ENCODE measurements at places on chromosomes 3 and 15.
A peak's percentile ranks its signal among the peaks of the same experiment; 100 is the strongest.

- DNase-seq, result no peak
Observed at GRCh38 chr3:148950806-148951205, 40.5 kb upstream of the GYG1 start.

- peak; percentile 68 for DNase-seq
Observed at GRCh38 chr15:59299929-59300617, 72.6 kb downstream of the MYO1E start.

DNA sequence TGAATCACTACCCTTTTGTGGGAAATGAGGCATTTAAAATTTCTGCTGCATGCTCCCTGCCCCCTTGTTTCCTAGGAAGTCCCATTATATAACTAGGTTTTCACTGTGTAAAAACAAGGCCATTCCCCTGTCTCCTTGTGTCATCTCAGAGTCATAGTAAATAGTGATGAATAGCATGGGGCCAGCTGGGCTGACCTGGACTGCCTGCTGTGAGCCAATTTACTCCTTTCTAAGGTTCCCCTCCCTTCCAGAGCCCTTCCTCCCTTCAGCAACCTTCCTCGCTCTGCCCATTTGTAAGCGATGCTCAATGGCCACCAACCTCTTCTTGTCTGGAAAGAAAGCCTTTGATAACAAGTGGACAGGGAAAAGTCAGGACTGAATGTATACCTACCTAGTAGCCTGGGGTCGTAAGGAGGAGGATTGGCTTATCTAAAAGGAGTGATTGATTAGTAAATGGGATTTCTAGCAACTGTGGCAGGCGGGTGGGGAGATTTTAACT lies 11.7 kb downstream of the ITGA11 start:
- no peak for DNase-seq

- no peak for DNase-seq
Observed at GRCh38 chr3:172562871-172563865, 39.9 kb upstream of the TNFSF10 start.

GRCh38 chr15:29785642-29786041 lies 36.6 kb downstream of the TJP1 start:
- no peak for DNase-seq

GRCh38 chr15:62983956-62984355 lies 58.6 kb upstream of the TPM1 start:
- no peak for DNase-seq

- DNase-seq, result no peak
Observed at GRCh38 chr3:33007776-33008175, 56.3 kb downstream of the CCR4 start.

GRCh38 chr3:52226229-52226817 lies 878 bp upstream of the TLR9 start:
- DNase-seq, result no peak

- DNase-seq, result no peak
Observed at GRCh38 chr3:31945738-31946052, 35.4 kb downstream of the OSBPL10 start.

GRCh38 chr3:178971614-178972013 lies 100.0 kb downstream of the ZMAT3 start:
- DNase-seq, result no peak

DNA sequence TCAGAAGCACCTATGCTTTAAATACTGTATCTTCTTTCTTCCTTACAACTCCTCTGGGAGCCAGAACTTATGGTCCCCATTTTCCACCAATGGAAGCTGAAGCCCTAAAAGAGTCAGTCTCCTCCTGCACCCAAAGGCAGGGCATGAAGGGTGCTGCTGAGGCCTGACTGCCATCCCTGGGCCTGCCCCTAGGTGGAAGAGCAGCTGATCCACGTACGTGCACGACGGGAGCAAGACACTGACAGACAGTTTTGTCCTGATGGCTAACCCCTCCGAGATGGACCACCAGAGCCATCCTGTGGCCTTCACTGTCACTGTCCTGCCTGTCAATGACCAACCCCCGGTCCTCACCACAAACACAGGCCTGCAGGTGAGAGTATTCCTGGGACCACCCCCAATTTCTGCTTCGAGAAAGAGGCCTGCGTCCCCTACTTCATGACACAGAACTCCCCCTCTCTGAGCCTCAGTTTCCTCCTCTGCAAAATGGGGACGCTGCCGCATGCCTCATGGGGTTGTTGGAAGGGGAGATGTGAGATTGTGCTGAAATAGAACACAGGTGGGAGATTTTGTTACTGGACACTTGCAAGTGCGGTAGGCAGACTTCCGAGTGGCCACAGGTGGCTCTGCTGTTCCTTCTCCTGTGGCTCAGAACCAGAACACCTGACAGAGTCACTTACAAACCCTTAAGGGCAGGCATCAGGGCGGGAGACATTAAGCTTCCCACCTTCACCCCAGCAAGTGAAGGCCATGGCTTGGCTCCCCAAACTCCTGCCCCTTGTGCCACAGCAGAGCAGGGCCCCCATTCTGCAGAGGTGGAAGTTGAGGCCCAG lies 175.4 kb downstream of the TBC1D2B start:
- no peak for DNase-seq

- no peak for DNase-seq
Observed at GRCh38 chr15:73937296-73937695, 11.0 kb downstream of the LOXL1 start.

DNA sequence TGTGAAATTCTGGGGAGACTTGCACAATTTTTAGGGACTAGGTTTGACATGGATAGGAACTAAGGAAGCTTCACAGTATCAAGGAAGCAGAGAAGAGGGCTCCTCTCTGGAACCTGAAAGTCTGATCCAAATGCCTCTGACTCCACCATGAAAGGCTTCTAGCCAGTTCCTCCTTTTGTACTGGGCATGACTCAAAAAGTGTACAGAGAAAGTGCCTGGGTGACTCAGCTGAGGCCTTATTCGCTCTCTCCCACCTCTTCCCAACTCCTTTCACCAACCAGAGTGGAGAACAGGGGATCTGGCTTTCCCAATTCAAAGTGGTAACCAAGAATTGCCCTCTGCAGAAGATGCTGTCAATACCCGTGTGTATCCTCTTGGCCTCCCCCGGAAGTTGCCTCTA lies 342.9 kb upstream of the PROK2 start:
- DNase-seq, result no peak

DNA sequence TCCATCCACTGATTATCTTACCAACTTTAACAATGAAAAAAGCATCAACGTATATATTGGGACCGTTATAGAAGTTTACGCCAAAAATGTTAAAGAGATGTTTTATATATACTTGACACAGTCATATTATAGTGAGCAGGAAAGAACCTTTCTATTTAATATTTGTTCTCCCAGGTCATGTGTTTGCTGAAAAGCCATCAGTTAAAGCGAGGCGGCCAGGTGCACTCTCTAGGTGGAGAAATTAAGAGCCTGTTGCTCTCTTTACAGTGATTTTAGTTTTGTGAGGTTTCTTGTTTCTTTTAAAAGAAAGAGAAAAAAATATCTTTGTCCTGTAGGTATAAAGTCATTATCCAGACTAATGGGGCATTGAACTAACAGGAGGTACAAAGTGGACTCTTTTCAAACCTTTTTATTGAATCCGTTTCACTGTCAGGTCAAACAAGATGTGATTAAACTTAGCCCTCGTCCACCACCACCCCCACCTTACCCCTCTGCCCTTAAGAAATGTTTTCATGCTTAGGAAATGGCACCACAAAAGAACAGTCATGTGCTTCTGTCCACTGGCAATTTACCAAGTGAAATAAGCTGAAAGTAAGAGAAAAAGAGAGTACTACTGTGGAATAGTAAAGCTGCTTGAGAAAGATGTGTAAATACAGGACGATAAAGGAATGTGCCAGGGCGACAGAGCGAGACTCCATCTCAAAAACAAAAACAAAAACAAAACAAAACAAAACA lies 279.9 kb downstream of the PTPRG start:
- no peak for DNase-seq

- no peak for DNase-seq
Observed at GRCh38 chr3:52843108-52843865, 8.5 kb upstream of the MUSTN1 start.

DNA sequence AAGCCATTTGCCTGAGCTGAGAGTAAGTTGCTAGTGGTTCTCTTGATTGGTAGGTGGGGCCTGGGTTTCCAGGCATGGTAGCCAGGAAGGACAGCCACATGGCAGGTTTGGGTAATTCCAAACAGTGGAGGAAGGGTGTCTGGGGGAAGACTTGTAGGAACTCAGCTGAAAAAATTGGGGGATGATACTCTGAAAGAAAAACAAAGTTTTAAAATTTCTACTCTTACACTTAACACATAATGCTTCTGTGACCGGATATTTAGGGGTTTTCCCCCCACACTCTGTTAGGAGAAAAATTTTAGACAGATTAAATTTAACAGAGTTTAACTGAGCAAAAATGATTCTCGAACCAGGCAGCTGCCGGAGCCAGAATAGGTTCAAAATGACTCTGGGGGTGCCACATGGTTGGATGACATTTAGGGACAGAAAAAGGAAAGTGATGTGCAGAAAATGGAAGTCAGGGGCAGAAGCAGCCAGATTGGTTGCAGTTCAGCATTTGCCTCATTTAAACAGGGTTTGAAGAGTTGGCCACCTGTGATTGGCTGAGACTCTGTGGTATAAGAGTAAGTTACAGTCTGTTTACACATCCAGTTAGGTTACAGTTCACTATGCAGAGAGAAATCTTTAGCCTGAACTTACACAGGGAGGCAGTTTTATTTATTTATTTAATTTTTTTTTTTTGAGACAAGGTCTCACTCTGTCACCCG lies 8.1 kb downstream of the B2M start:
- no peak for DNase-seq

- no peak for DNase-seq
Observed at GRCh38 chr15:95440712-95441111, 889.8 kb upstream of the NR2F2 start.

- no peak for DNase-seq
Observed at GRCh38 chr3:122864498-122864897, 69.6 kb downstream of the SLC49A4 start.

DNA sequence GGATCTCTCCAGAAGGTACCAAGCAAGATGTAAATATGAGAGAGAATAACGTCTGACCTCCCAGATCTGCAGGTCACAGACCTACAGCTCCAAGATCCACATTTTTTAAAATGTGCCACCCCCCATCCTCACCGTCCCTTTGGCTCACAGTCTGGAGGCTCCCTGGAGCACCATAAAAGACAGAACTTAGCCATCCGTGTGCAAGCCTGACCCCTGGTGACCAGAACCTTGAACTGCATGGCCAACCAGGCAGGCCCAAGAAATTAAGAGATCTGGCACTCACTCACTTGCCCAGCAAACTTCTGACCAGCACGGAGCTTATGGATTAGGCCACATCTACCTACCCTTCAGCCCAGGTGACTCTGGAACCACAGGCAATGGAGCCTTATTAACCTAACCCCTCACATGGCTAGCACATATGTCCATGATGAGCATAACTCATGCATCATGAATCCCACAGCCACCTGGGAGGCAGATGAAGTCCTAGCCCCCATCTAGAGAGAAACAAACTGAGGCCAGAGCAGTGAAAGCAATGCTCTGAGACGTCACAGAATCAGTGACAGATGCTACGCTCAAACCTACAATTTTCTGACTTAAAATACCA lies 275.3 kb downstream of the UACA start:
- DNase-seq, result peak; percentile 52

DNA sequence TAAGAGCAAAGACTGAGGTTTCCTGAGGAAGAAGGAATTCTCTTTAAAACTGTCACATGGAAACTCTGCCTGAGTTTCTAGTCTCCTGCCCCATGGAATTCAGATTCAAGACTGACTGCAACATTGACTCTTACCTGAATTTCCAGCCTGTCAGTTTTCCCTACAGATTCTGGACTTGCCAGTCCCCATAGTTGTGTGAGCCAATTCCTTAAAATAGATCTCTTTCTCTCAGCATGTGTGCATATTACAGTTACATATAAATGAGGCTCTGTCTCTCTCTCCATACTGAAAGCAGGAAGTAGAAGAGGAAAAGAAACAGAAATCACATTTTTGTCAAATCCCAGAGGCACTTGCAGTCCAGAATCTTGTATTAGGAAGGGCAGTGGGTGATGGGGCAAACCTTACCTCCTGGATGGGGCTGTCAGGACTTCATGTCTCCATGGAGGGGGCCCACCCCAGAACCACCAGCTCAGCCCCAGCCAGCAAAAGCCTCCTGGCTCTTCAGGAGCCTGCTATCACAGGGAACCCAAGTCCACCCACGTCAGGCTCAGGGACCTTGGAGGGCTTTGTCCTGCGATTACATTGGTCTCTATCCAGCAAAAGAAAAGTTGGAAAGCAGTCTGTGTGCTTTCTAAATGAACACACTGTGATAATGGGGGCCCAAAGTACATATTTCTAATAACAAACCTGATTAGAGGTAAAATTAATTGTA lies 18.8 kb upstream of the GOLGA8J start:
- DNase-seq, result no peak

Measured in stimulated activated CD8-positive, alpha-beta memory T cell treated with anti-CD3 and anti-CD28 coated beads, Interleukin-4, amount 100 ng/mL, for 4 hours (primary cell).